ENCODE measurements at places on chromosomes 12 and 14.

DNA sequence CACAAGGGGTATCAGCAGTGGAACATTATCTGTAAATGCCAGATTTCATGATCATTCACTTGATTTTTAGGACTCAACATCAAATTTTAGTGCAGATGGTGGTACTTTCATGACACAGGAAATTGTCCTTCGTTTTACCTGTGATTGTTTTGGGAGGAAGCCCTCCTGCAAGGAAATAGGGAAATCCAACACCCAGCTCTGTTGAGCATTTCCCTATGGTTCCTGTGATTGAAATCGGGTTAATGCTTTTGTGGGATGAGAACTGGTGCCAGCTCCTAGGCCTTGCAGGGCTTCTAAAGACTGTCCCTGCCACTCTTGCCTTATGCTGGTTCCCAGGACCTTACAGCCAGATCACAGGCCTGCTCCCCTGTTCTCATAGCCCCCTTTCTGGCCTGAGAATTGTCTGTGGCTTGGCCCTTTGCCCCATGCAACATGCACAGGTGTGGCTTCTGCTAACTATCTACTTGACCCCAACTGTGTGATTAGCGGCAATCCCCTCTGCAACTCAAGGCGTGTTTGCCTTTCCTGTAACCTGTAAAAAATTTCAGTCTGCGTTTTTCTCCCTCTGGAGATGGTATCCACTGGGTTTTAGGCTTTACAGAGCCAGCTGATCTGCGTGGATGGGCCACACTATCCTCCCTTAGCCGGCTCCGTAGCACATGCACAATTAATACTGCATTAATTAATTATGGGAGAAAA, 112.5 kb downstream of the ETV6 start:
- no peak for DNase-seq

GRCh38 chr14:22518073-22518472, 71.0 kb downstream of the DAD1 start:
- DNase-seq, result no peak

GRCh38 chr14:77830692-77831091, 30.8 kb downstream of the ADCK1 start:
- no peak for DNase-seq

GRCh38 chr12:42284157-42284556, 41.7 kb downstream of the ZCRB1 start:
- DNase-seq, result no peak

GRCh38 chr14:104926619-104927431, 2.1 kb downstream of the PLD4 start:
- DNase-seq, result no peak

- no peak for DNase-seq
These were observed 293.6 kb downstream of the AKAP6 start for GRCh38 chr14:32622742-32623141.

- DNase-seq, result no peak
These were observed 1.5 kb downstream of the BIN2 start for GRCh38 chr12:51322452-51322851.

All from NCI-H1092 (cell line).